KG1 (cell line): ENCODE measurements at places on chromosomes 6 and 20.

GRCh38 chr6:23349521-23350147, 776.4 kb upstream of the NRSN1 start:
- DNase-seq: no peak

DNA sequence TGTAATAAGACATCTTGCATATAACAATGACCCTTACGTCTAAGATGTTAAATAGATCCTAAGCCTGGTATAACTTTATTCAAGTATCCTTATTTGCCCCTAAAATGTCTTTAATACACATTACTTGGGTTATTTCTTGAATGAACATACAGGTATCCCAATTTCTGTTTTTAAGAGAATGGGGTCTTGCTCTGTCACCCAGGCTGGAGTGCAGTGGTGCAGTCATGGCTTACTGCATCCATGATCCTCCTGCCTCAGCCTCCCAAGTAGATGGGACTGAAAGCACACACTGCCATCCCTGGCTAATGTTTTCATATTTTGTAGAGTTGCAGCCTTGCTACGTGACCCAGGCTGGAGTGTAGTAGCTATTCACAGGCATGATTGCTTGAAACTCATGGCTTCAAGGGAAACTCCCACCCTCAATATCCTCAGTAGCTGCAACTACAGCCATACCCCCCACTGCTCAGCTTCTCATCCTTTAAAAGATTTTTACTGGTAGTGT, 10.4 kb upstream of the ZNFX1 start:
- no peak for DNase-seq

DNA sequence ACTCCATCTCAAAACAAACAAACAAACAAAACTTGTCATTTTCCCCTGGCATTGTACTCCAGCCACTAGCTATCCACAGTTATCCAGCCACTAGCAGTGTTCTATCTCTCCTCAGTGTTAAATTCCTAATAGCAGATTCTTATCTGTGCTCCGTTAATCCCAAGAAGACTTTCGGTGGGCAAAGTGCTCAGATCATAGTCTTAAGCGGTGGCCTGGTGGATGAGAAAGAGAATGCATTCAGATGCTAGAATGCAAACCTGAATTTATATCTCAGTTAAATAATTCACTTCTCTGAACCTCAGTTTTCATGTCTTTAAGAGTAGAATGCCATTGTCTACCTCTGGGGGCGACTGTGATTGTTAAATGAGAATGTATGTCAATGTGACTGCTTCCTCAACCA, 47.7 kb upstream of the KCNG1 start:
- no peak for DNase-seq

GRCh38 chr6:134123666-134124208, 71.3 kb upstream of the SLC2A12 start:
- peak; percentile 44 for DNase-seq

- DNase-seq: no peak
Observed at GRCh38 chr6:85416766-85417165, 33.1 kb upstream of the NT5E start.

- no peak for DNase-seq
Observed at GRCh38 chr6:36756786-36757185, 59.2 kb downstream of the RAB44 start.

DNA sequence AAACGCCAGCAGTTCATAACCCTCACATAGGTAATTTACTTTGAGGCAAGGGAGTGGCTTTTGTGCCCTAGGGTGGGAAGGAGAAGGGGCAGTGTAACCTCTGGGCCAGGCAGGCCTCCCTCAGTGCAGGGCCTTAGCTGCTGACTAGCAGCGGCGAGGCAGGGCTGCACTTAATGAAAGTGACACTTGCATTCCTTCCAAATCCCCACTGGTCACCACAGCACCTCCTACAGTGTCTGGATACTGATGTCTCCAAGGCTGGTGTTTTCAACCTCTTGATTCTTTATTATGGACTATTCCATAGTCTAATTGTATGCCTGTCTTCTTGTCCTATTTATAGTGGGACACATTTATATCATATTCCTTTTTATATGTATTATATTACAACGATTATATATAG, 152.7 kb downstream of the LY86 start:
- no peak for DNase-seq

GRCh38 chr6:115404446-115404845, 656.2 kb downstream of the FRK start:
- DNase-seq: no peak

GRCh38 chr20:63602321-63602720, 24.6 kb downstream of the GMEB2 start:
- no peak for DNase-seq

DNA sequence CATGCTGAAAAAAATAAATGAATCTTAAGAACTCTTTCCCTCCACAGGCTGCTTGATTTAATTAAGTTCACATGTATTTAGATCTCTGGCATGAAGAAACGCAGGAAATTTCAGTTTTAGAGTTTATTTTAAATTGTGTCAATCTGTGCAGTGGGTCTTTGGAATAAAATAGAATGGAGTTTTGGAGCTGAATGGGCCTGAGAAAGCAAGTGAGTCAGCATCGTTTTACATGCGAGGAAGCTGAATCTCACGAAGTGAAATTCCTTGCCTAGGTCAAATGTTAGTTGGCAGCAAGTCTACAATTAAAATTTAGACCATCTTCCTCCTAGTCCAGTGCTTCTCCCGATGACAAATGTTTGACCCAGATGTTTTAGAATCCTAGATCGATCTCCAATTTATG, 22.4 kb downstream of the MAP7 start:
- no peak for DNase-seq

DNA sequence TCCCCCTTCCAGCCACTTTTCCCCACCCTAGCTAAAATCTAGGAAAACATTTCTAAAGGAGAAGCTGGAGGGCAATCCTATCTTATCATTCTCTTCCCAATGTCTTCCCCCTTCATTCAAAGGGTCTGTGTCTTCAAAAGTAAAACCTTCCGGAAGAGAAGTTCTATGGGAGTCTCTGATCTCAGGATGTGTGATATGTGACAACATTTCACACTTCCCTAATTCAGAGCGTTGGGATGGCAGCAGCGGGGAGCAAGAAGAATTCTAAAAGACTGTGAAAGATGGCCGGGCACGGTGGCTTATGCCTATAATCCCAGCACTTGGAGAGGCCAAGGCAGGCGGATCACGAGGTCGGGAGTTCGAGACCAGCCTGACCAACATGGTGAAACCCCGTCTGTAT, 65.4 kb upstream of the AKIRIN2 start:
- DNase-seq: no peak

- DNase-seq: no peak
Observed at GRCh38 chr6:46985943-46986342, 56.2 kb downstream of the ADGRF1 start.

- no peak for DNase-seq
Observed at GRCh38 chr6:168136622-168137021, 57.6 kb upstream of the FRMD1 start.
